Smooth muscle cell of trachea (primary cell): ENCODE measurements at places on chromosomes 1 and 21. TPM values are rescaled to one million over a fixed set of nuclear protein-coding genes. Genes with fewer than 3 reads are reported as not detected.

The CCDC28B gene
- total RNA-seq = 8.1 and 12.4 TPM in 2 replicates

The LCA5L gene
- 0.66 and 0.87 TPM in 2 replicates for total RNA-seq

The USH2A gene
- total RNA-seq = under 0.01 TPM in 1 of 2 replicates, not detected in the other

The BCAR3 gene
- 25.5 and 28.4 TPM in 2 replicates for total RNA-seq

The DRAM2 gene
- total RNA-seq = 54.7 and 81.2 TPM in 2 replicates

The SLC16A4 gene
- 44.7 and 53.7 TPM in 2 replicates for total RNA-seq

The GBP4 gene
- 0.15 and 0.33 TPM in 2 replicates for total RNA-seq

The ZNF648 gene
- not detected in 2 replicates for total RNA-seq

The KIF2C gene
- 2.2 and 52.5 TPM in 2 replicates for total RNA-seq

The OPRD1 gene
- under 0.01 TPM in 1 of 2 replicates, not detected in the other for total RNA-seq

The DYNLT5 gene
- total RNA-seq = 0.33 and 1.6 TPM in 2 replicates

The TNN gene
- total RNA-seq = not detected in 2 replicates

The SLC30A10 gene
- total RNA-seq = not detected in 2 replicates

The KCNA2 gene
- total RNA-seq = 0.17 TPM in 1 of 2 replicates, not detected in the other

The NCAM2 gene
- 9.3 and 14.8 TPM in 2 replicates for total RNA-seq

The GJA9 gene
- total RNA-seq = under 0.01 TPM in 1 of 2 replicates, not detected in the other

The LRRC3 gene
- total RNA-seq = 0.44 and 0.66 TPM in 2 replicates

The MAN1C1 gene
- 4.7 and 12.1 TPM in 2 replicates for total RNA-seq

The OR2L2 gene
- total RNA-seq = under 0.01 TPM in 1 of 2 replicates, not detected in the other

The SUMO3 gene
- total RNA-seq = 92.6 and 145 TPM in 2 replicates

The UBE2Q1 gene
- total RNA-seq = 20.9 and 30.1 TPM in 2 replicates
